ENCODE measurements at places on chromosomes 1 and 21. TPM values are rescaled to one million over a fixed set of nuclear protein-coding genes. Genes with fewer than 3 reads are reported as not detected.

Gene AADACL4
- not detected for total RNA-seq

Gene HSD3B2
- not detected for total RNA-seq

Gene SELL
- total RNA-seq = 1.9 TPM

Gene BMP8B
- total RNA-seq = 0.48 TPM

Gene RIPPLY3
- total RNA-seq = 0.44 TPM

Gene DNASE2B
- 7.2 TPM for total RNA-seq

Gene SUMO3
- total RNA-seq = 64.4 TPM

Gene TMEM61
- total RNA-seq = 0.32 TPM

Gene C1orf74
- total RNA-seq = 3.1 TPM

Gene FCER1A
- total RNA-seq = 5.1 TPM

Gene SLC45A1
- total RNA-seq = 1.9 TPM

Gene GLMN
- 10.8 TPM for total RNA-seq

Gene APH1A
- total RNA-seq = 104 TPM

Gene MTF2
- 32.1 TPM for total RNA-seq

Gene TRAF3IP3
- total RNA-seq = 3.6 TPM

Gene DISP1
- total RNA-seq = 7.5 TPM

Gene ROR1
- total RNA-seq = 11.6 TPM

Gene CD5L
- not detected for total RNA-seq

Gene CAPN8
- total RNA-seq = 0.32 TPM

Gene NR1I3
- not detected for total RNA-seq

Gene APCS
- not detected for total RNA-seq

Gene PRKAA2
- total RNA-seq = 6.6 TPM

Gene PROX1
- 5.7 TPM for total RNA-seq

Gene ARHGAP29
- 88.0 TPM for total RNA-seq

Gene DLGAP3
- 0.15 TPM for total RNA-seq

Gene CFHR4
- total RNA-seq = not detected

Gene TCHH
- under 0.01 TPM for total RNA-seq

Gene RPE65
- total RNA-seq = 0.15 TPM

Gene ORC1
- 0.33 TPM for total RNA-seq

Gene NID1
- 60.3 TPM for total RNA-seq

Gene EDARADD
- 20.3 TPM for total RNA-seq

Gene MOV10
- 52.2 TPM for total RNA-seq

Gene CHD5
- under 0.01 TPM for total RNA-seq

Gene SPRR2E
- total RNA-seq = not detected

Gene AGRN
- total RNA-seq = 37.0 TPM

Gene S100A7
- not detected for total RNA-seq

Gene MCOLN3
- total RNA-seq = 3.2 TPM

Data from breast epithelium (tissue), 4 donors.